ENCODE measurements at places on chromosomes 5 and 9.

DNA sequence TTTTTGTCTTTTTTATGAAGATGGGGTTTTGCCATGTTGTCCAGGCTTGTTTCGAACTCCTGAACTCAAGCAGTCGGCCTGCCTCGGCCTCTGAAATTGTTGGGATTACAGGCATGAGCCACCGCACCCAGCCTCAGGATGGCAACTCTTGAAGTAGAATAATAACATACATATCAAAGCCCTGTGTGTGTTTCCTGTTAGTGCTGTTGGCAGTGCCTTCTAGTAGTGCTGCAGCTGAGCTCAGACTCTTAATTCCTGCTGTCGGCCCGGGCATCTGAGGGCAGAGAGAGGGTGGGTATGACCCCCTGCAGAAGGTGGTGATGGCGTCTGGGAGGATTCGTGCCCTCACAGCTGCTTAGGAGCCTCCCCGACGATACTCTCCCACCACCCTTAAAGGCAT, 227.2 kb downstream of the PDZD2 start:
- no peak for DNase-seq

- no peak for DNase-seq
These were observed 15.6 kb downstream of the PITX1 start for GRCh38 chr5:135018457-135018856.

GRCh38 chr5:93225748-93226147, 355.3 kb downstream of the NR2F1-AS1 start:
- no peak for DNase-seq

DNA sequence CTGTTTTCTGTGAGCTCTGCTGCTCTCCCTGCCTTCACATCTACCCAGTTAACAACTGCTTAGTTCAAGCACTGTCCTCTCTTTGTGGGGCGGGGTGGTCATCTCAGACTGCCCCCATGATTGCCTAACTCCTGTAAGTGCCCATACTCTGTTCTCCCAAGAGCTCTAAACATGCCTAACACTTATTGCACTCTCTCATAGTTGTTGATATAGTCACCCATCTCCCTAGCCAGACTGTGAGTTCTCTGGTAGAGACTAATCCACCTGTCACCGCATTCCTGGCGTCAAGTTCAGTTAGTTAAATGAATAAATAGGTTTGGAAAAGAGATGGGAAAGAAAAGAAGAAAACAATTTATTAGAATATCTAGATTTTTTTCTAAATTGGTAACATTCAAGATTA, 18.3 kb upstream of the MUSK start:
- DNase-seq, result no peak

GRCh38 chr9:89410641-89411350, 87.1 kb downstream of the SEMA4D start:
- DNase-seq, result peak; percentile 54

DNA sequence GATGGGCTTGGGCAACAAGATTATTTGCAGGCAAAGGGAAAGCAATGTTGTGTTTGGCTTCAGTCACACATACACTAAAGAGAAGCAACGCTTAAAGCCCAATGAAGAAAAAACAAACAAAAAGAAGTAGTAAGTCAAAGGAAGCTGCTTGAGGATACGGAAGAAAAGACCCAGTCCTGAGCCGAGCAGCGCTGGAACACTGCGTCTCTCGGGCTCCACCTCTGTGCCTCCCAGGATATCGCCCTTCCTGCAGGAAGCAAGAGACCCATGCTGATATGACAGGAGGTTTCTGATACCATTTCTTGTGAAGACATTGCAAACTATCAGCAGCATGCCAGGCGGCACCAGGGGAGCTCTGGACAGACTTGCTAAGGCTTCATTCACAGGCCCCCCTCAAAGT, 9.9 kb downstream of the GNAQ start:
- peak; percentile 41 for DNase-seq

All from GM23338 (cell line).